Activated T-helper 1 cell treated with anti-CD3 and anti-CD28 coated beads, Interleukin-2, amount 50 U/mL, for 16 hours (primary cell): ENCODE measurements at places on chromosomes 16 and 17.

- DNase-seq = no peak
These were observed 16.3 kb downstream of the PIK3R5 start for GRCh38 chr17:8949061-8949661.

DNA sequence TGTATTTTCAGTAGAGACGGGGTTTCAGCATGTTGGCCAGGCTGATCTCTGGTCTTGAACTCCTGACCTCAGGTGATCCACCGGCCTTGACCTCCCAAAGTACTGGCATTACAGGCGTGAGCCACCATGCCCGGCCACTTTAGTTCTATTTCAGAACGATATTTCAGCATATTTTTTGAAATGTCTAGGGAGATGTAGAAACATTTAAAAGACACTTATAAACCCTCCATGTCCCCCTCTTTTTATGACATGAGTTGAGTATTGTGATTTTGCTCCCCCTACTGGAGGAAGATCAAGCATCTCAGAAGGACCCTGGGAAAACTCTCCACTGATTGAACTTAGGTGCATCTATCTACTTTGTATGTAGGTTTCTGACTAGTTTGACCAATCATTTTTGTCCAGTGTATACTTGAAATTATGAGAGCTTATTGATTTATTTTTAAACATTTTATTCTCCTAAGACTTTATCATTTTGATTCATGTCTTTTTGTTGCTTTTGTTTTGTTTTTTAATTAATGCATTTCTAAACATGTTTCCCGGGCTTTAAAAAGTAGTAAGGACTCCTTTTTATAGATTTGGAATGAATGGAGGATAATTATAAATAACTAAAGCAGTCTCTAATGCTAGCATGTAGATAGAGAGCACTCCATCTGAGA, 105.1 kb downstream of the CHD9 start:
- no peak for DNase-seq

GRCh38 chr16:15676506-15676905, 26.5 kb downstream of the NDE1 start:
- DNase-seq = no peak

GRCh38 chr16:62225675-62226074, 189.4 kb upstream of the CDH8 start:
- DNase-seq = no peak

- no peak for DNase-seq
These were observed 42.6 kb upstream of the ATF7IP2 start for GRCh38 chr16:10343124-10343760.

DNA sequence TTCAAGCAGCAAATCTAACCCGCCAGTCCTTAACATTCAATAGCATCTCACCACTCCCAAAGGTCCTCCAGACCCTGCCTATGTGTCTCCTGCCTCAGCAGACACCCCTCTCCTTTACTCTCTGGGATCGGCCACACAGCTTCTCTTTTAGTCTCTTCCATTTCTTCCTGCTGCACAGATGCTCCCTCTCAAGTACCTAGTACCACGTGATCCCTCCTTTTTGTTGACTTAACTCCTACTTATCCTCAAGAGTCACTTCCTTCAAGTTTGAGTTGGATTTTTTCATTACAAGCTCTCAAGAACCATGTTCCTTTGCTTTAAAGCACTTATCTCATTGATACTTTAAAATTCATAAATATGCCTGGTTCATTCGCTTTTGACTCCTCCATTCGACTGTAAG, 24.9 kb downstream of the AMFR start:
- DNase-seq = no peak

GRCh38 chr17:14197586-14197985, 39.1 kb downstream of the CDRT15 start:
- DNase-seq = no peak

GRCh38 chr17:6346156-6346786, 88.7 kb downstream of the AIPL1 start:
- DNase-seq = no peak

DNA sequence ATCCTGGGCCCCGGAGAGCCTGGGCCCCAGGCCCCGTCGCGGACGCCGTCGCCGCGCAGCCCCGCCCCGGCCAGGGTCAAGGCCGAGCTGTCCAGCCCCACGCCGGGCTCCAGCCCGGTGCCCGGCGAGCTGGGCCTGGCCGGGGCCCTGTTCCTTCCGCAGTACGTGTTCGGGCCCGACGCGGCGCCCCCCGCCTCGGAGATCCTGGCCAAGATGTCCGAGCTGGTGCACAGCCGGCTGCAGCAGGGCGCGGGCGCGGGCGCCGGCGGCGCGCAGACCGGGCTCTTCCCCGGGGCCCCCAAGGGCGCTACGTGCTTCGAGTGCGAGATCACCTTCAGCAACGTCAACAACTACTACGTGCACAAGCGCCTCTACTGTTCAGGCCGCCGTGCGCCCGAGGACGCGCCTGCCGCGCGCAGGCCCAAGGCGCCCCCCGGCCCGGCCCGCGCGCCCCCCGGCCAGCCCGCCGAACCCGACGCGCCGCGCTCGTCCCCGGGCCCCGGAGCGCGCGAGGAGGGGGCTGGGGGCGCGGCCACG, 36.8 kb upstream of the ZC3H18 start:
- no peak for DNase-seq

DNA sequence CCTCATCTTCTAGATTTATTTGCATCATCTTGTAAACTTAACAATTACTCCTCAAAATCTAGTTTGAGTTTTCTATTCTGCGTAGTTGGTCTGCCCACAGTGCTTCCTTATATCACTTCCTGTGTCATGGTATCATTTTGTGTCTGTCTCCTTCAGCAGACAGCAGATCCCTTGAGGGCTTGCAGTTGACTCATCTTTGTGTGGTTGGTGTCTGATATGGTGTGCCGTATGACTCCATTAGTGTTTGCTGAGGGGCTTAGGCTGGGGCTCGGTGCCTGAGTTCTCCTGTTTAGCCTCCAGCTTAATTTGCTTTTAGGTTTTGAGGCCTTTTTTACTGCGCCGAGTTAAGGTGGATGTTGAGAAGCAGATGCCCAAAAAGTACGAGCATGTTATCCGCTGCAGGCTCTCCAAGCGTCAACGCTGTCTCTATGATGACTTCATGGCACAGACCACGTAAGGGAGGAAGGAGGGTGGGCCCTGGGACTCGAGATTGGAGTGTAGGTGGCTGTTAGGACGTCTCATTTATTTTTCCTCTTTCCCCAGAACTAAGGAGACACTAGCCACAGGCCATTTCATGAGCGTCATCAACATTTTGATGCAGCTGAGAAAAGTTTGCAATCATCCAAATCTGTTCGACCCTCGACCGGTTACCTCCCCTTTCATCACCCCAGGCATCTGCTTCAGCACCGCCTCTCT, 16.9 kb downstream of the SRCAP start:
- DNase-seq = no peak

DNA sequence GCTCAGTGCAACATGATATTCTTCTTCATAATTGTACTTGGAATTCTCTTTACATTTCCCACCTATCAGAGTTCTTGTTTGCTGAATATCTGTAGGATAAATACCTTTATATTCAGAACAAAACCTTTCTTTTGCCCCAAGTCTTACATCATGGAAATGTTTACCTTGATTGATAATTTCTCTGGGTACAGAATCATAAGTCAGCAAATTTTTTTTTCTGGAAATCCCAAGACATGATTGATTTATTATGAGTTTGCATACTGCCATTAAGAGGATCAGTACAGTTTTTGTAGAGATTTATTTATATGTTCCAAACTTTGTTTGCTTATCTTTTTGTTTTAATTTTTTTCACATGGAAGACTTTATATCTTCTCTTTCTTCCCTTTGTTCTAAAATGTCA, 699.8 kb upstream of the KIF2B start:
- DNase-seq = no peak
